Urinary bladder (tissue), 4 donors: ENCODE measurements at places on chromosomes 6 and 20. TPM values are rescaled to one million over a fixed set of nuclear protein-coding genes. Genes with fewer than 3 reads are reported as not detected.

Gene MYMX
- 0.28 TPM for polyA plus RNA-seq

Gene BPIFA3
- not detected for polyA plus RNA-seq

Gene ZKSCAN8
- polyA plus RNA-seq, result 12.0 TPM

Gene ZBTB46
- polyA plus RNA-seq, result 6.7 TPM

Gene HBS1L
- polyA plus RNA-seq, result 47.3 TPM

Gene CDC25B
- polyA plus RNA-seq, result 42.2 TPM

Gene IL17F
- not detected for polyA plus RNA-seq

Gene PSORS1C2
- not detected for polyA plus RNA-seq

Gene FLRT3
- 5.0 TPM for polyA plus RNA-seq

Gene TRIM31
- polyA plus RNA-seq, result 9.6 TPM

Gene FANCE
- 5.0 TPM for polyA plus RNA-seq

Gene TREML2
- 0.10 TPM for polyA plus RNA-seq

Gene GRIK2
- 1.7 TPM for polyA plus RNA-seq

Gene CLPSL2
- not detected for polyA plus RNA-seq

Gene POPDC3
- 0.37 TPM for polyA plus RNA-seq
